ENCODE measurements at places on chromosomes 7 and 10.

DNA sequence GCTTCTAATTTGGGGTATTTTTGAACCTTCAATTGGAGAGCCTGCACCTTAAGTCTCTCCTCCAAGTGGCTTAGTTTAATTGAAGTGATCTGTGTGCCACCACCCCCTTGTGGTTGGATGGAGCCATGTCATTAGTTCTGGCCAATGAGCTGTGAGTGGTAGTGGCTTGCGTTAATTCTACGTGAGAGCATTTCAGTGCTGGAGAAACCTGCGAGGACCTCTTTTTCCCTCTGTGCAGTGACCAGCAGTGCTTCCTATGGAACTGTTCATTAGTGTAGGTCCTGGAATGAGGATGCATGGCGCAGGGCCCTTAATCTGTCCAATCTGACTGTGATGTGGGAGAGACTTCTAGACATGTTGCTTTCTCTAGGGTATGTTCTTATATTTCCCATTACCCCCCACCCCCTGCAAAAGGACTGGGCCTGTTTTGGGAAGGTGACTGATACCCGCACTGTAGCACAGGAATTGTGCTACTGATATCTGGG is 3.8 kb downstream of the HILPDA start:
- DNase-seq: peak; percentile 24

DNA sequence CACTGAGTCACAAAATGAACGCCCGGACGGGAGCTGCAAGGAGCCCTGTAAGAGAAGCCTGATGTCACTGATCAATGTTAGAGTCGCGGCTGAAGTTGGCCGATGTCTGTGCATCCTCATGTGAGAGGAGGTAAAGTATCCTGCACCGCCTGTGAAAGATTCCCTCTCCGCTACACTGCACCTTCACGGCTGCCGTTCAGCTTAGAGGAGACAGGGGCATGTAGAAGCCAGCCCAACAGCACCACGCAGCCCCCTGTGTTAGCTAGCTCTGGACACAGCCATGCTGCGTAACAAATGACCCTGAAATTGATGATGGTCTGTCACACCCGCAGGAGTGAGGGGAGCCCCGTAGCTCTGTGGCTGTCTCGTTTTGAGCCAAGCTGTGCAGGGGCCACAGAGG is 81.5 kb upstream of the DIP2C start:
- DNase-seq: no peak

DNA sequence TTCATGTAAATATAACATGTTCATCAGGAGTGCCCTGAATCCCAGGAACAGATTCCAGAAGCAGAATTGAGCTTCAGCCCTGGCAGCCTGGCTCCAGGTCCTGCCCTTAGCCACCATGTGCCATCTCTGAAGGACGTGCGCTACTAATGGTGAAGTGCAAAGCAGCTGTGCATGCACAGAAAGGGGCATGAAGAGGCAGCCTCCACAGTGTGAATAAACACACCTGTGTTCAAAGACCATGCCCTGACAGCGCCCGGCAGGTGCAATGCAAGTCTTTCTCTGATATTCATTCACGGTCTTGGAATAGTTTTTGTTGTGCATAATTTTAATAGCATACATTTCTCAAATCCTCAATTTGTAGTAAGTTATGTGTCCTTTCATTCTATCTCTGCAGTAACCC is 250.4 kb upstream of the TCERG1L start:
- DNase-seq: no peak

DNA sequence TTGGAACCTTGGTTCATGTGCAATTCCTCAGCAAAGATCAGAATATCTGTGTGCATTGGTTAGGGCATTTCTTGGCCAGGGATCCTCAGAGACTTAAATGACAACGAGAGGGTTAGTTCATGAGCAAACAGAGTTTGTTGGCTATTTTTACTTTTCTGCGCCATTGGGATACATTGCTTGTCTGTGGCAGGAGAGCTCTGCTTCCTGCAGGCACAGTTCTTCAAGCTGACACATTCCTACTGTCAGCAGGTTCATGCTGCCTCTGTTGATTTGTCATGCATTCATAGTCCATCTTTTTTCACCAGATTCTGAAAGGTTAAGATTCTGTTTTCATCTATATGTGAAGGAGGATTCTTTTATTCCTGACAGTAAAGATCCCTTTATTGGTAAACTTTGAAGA is 139.4 kb downstream of the TMEM178B start:
- DNase-seq: no peak

DNA sequence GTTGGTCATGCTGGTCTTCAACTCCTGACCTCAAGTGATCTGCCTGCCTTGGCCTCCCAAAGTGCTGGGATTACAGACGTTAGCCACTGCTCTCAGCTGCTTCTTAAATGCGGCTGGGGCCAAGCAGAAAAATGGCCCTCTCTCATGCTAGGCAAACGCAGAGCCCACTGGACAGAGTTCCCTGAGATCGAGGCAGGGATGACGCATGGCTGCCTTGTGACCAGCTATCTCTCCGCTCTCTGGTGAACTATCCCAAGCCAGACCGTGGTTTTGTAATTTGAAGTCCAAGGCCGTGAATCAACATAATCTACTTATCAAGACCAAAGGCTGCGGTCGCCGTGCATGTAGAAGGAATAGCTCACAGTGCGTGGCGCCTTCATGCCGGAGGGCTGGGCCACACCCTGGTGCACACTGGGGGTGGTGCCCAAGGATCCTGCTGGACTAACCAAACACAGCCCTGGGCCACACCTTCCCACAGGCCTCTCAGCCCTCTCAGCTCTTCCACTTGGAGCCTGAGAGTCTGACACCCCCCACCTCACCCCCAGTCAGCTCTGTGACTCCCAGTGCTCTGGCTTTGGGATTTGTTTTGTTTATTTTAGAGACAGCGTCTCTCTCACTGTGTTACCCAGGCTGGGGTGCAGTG is 88.1 kb upstream of the CUX1 start:
- DNase-seq: no peak

- no peak for DNase-seq
Observed at GRCh38 chr7:37372750-37373149, 75.9 kb downstream of the ELMO1 start.

- no peak for DNase-seq
Observed at GRCh38 chr7:51015581-51015980, 232.9 kb upstream of the GRB10 start.

DNA sequence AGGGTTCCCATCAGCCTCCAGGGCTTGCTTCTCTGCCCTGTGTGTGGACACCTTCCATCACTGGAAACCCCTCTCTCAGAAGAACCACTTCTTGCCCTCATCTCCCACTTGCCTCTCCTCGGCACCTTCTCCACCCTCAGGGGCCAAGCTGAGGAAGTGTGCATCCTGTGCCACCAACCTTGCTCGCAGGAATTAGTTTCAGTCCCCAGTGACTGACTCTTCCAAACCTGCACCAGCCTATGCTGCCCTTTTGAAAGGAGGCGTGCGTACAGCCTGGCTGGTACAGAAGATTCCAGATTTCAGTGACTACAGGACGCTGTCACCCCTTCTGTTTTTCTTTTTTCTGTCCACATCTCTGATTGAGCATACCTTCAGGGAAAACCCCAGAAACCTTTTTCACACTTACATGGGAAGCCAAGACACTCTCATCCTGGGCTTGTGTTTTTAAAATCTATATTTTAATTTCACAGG is 67.1 kb downstream of the IKZF1 start:
- no peak for DNase-seq

DNA sequence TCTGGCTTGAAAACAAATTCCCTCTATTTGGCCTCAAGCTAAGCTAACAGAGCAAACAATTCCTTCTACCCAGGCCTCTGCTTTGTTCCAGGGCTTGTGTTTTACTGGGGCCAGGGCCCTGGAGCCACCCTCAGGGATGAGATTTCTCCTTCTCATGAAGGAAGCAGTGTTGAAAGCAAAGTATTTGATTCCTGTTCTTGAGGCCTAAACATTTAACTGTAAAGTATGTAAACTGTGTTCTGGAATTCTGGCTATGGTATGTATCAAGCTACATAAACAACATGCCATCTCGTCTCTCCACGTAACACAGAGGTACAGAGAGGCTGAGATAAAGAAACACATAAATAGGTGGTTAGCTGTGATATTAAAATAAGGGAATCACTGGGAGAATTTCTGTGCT is 81.8 kb downstream of the HERPUD2 start:
- DNase-seq: no peak

DNA sequence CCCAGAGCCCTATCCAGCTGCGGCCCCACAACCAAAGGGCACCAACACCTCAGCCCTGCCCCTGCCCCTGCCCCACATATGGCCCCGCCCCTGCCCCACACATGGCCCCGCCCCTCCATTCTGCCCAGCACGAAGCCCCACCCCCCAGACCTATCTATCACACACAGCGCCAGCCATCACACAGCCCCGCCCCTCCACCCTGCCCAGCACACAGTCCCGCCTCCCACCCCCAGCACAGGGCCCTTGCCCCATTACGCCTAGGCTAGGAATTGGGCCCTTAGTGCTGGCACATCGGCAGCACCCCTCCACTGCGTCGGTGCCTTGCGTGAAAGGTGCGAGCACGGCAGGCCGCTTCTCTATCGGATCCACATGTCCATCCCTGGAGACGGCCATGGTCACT is 126.8 kb downstream of the MAD1L1 start:
- no peak for DNase-seq

Measured in stimulated activated CD8-positive, alpha-beta memory T cell treated with anti-CD3 and anti-CD28 coated beads, Interleukin-4, amount 100 ng/mL, for 1 hour (primary cell).